Small intestine (tissue), 16 donors: ENCODE measurements at places on chromosomes 11 and 22. TPM values are rescaled to one million over a fixed set of nuclear protein-coding genes. Genes with fewer than 3 reads are reported as not detected.
A peak's percentile ranks its signal among the peaks of the same experiment; 100 is the strongest.

GRCh38 chr11:17513853-17514252 lies 30.4 kb downstream of the USH1C start:
- no peak overlapping the region for H3K27ac ChIP-seq
- no peak for DNase-seq
- no peak overlapping the region for H3K4me3 ChIP-seq
- no peaks in the 10 kb centered on the region for H3K27me3 ChIP-seq

DNA sequence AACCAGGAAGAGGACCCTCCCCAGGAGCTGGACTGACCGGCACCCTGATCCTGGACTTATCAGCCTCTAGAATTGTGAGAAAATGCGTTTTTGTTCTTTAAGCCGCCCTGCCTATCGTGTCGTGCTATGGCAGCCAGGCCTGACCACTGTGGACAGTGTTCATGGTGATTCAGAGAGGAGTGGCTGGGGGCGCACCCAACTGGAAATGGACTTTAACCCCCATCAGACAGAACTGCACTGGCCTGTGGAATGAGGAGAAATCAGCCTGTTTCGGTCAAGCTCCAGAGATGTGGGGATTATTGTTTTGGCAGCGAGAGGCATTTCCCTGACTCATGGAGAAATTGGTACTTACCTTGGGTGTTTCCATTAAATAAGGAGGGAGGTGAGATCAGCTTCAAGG lies 1437.8 kb downstream of the BRD1 start:
- H3K4me1 ChIP-seq, result no peaks in the 10 kb centered on the region
- H3K36me3 ChIP-seq, result no peaks in the 10 kb centered on the region
- no peak overlapping the region for H3K4me3 ChIP-seq
- no peak for DNase-seq
- H3K27ac ChIP-seq, result no peak overlapping the region
- H3K27me3 ChIP-seq, result no peaks in the 10 kb centered on the region

DNA sequence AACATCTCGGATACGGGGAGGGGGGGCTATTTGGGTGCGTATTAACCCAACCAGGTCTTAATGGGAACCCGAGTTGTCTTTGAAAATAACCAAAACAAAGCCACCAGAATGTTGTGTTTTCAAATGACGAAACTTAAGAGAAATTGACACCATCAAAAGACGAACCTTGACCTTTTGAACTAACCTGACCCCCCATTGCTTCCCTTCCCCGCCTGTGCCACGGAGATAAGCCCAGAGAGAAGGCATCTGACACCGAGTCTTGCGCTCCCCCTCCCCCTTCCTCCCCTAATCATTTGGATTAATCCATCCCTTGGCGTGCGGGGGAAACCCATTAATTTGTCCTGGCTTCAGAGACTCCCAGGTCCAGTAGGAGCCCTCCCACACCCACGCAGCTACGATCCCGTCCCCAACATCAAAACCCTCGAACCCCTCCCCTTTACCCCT lies 4.5 kb upstream of the GCAT start:
- H3K36me3 ChIP-seq, result no peaks in the 10 kb centered on the region
- peaks cover 24% of the 10 kb centered on the region for H3K4me1 ChIP-seq
- no peak overlapping the region for H3K27ac ChIP-seq
- no peak overlapping the region for H3K4me3 ChIP-seq
- peak; percentile 66 for DNase-seq

DDIAS gene
- polyA plus RNA-seq, result 2.6 TPM

OR5A1 gene
- polyA plus RNA-seq, result not detected
